ENCODE measurements at places on chromosomes 12 and 14.

DNA sequence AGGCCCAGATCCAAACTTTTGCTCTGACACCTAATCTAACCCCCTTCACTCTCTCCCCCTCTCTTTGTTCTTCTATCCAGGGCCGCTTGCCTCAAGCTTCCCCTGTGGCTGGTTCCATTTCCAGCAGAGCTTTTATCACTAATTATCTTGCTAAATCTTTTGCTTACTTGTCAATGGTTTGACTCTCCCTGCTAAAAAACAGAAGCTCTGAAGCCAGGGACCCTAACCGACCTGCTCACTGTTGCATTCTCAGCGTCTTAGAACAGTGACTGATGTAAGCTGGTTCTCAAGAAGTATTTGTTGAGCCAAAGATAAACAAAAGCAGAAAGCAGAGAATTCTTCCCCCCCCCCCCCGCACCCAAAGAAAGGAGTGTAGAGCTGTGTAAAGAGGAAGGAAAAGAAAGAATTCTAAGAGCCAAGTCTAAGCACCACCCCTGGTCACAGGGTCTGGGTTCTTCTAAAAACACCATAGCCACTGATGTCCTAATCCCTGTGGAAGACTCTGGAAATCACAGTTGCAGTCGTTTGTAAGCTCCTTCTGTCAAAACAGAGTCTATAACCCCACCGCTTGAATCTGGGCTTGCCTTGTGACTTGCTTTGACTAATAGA is 385.8 kb downstream of the MED13L start:
- DNase-seq = no peak

GRCh38 chr12:111063295-111064026 is 143.1 kb upstream of the MYL2 start:
- DNase-seq = no peak

GRCh38 chr12:42128888-42129287 is 15.8 kb downstream of the GXYLT1 start:
- DNase-seq = no peak

DNA sequence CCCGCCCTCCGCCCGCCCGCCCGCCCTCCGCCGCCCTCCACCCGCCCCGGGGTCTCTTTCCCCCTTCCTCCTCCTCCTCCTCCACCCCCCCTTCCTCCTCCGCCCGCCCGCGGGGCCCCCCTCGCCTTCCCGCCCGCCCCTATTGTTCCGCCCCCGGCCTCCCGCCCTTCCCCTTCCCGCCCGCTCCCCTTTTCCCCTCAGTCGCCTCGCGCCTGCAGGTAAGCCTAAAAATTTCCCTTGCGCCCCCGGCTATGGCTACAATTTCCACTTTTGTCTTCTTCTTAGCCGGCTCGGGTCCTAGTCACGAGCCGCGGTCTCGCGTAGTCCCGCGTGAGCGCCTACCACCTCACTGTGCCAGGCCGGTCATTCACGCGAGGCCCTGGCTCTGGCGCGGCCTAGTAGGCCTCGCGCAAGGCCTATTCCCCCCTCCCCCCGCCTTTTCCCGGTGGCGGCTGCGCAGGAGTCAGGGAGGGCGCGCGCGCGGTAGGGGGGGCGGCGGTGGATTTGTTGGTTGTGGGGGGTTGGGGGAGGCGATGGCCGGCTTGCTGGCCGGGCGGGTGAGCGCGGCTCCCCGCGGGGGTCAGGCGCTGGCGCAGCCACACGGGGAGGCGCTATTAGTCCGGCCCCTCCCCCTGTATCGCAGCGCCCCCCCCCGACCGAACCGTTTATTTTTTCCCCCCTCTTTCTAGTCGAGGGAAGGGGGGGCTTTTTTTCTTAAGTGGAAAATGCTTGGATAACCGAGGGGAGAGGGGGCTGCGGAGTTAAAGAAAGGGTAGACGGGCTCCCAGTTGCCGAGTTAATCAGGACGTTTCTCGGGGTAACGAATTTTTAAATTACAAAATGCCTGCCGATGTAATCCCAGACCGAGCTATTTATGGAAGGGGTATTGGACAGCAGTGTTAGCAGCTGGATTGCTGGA is 516 bp downstream of the PCBP2 start:
- DNase-seq = peak; percentile 89

DNA sequence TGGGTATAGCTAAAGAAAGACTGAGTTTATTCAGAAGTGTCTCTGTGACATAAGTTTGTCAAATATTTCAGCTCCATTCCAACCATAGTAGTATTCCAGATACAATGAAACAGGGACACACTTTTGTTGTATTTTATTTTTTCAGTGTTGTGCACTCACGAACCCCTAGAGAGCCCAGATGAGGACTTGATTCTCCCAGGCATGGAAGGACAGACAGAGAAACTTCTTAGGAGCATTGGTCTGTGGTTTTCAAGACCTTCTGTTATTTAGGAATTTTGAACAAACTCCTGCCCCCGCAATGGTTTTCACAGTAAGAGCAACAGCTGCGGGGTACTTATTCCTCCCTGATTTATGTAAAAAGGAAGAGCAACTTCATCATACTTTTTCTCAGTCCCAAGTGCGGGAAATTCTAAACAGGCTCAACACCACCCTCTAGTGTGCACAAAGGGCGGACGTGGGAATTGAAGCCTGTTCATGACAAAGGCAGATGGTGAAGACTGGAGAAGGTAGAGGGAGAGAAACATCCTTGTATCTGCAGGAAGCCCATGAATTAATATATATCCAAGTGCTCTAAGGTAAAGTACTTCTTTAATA is 147.6 kb downstream of the PAH start:
- peak; percentile 65 for DNase-seq

DNA sequence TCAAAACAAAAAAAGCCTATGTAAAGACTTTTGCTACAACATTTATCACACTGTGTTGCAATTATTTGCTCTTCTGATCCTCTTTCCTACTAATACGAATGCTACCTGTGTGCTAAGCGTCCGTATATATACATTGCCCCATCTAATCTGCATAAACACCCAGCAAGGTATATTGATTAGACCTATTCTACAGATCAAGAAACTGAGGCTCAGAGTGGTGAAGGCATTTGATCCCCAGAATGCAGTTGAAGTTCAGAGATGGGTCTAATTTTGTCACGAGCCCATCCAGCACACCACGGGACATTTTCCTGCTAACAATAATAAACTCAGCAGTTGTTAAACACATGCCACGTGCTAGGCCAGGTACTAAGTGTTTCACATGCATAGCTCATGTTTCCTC is 25.1 kb upstream of the CORO1C start:
- DNase-seq = no peak

DNA sequence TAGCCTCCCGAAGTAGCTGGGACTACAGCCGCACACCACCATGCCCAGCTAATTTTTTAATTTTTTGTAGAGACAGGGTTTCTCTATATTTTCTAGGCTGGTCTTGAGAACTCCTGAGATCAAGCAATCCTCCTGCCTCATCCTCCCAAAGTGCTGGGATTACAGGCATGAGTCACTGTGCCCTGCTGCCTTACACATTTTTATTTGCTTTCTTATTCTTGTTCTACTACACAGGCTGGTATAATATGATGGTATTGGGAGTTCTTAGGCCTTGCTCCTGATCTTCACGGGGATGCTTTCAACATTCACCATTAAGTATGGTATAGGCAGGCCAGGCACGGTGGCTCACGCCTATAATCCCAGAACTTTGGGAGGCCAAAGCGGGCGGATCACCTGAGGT is 21.2 kb downstream of the DGLUCY start:
- DNase-seq = no peak

GRCh38 chr12:64893961-64894360 is 69.5 kb downstream of the TBC1D30 start:
- peak; percentile 67 for DNase-seq

Measured in iris pigment epithelial cell (primary cell).